Skeletal muscle tissue (tissue), 5 donors: ENCODE measurements at places on chromosomes 16 and 17. TPM values are rescaled to one million over a fixed set of nuclear protein-coding genes. Genes with fewer than 3 reads are reported as not detected.

The ZNHIT3 gene
- total RNA-seq, result 37.1 TPM

The KCNH4 gene
- total RNA-seq, result not detected

The MT1G gene
- total RNA-seq, result not detected

The SLC22A31 gene
- not detected for total RNA-seq

The CYTH1 gene
- total RNA-seq, result 17.7 TPM

The FAM20A gene
- total RNA-seq, result 5.2 TPM

The ARHGAP44 gene
- total RNA-seq, result 3.7 TPM

The NRN1L gene
- 1.0 TPM for total RNA-seq

The PRSS53 gene
- 2.6 TPM for total RNA-seq

The MIF4GD gene
- 7.8 TPM for total RNA-seq

The CACNG1 gene
- 43.3 TPM for total RNA-seq

The CCL7 gene
- not detected for total RNA-seq

The LRRC37A gene
- 2.6 TPM for total RNA-seq

The ADAP2 gene
- total RNA-seq, result 9.4 TPM

The SLC12A3 gene
- total RNA-seq, result not detected

The ODAD4 gene
- 1.0 TPM for total RNA-seq

The TLCD2 gene
- 2.1 TPM for total RNA-seq

The PLA2G10 gene
- total RNA-seq, result not detected
